Prostate gland (tissue), 2 donors: ENCODE measurements at places on chromosomes 6 and 20. TPM values are rescaled to one million over a fixed set of nuclear protein-coding genes. Genes with fewer than 3 reads are reported as not detected.
A peak's percentile ranks its signal among the peaks of the same experiment; 100 is the strongest.

GRCh38 chr20:17848249-17849048, 120.1 kb downstream of the SNX5 start:
- no peak for DNase-seq

DNA sequence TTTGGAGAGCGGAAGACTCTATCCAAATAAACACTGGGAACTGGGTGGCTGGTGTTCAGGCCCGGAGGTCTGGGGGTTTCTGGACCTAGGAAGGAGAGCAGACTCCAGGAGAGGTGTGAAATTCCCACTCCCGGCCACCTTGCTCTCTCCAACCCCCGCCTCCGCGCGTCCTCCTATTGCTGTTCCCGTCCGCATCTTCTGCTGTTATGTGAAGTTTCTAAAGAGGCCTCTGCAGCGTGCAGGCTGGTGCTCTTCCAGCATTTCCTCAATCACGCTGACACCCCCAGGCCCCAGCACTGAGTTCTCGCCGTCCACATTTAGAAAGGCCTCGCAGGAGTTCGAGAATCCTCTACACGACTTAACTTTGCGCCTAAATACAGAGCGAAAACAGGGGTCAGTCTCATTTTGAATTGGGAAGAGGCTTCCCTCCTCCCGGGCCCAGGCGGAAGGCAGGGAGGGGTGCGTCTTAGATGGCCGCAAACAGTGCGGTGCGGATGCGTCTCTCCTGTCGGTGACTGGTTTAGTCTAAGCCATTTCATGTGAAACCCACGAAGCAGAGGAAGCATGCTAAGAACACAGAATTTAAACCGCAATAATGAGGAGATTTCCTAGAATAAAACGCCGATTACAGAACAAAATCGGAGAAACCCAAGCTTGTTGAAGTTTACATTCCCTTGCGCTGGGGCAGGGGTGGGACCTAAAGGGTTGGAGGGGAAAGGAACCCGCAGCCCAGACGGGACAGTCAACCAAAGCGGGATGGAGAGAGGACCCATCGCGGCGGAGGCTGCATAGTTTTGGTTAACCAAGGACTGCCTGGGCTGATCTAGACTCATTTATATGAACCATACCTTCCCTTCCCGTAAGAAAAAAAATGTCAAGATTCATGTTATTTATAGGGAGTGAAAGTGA, 4.0 kb upstream of the FOXF2 start:
- no peak for DNase-seq

- no peak for DNase-seq
Measured at GRCh38 chr6:16851044-16851540, 89.8 kb upstream of the ATXN1 start.

GRCh38 chr6:128500014-128500413, 20.4 kb downstream of the PTPRK start:
- no peak for DNase-seq

DNA sequence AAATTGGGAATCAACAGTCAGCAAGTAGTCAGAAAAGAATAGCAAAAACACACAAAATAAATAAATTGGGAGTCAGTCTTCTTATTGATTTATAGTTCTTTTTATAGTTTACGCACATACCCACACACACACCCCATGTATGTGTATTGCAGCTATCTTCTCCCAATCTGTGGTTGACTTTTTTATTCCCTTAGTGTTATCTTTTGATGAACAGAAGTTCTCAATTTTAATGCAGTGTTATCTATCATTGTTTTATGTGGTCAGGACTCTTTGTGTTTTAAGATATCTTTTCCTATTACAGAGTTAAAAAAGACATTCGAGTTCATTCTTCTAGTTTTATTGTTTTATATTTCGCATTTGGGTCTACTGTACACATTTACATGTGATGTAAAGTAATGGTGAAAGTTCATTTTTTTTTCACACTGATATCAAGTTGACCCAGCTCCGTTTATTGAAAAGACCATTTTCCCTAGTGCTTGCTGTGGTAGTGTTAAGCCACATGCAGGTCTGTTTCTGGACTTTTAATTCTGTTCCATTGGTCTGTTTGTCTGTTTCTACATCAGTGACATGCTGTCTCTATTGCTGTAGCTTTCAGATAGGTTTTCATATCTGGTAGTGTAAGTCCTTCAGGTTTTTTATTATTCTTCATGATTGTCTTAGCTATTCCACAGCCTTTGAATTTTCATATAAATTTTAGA, 78.4 kb downstream of the ZFAND3 start:
- DNase-seq: no peak

- DNase-seq: no peak
Measured at GRCh38 chr6:139201378-139201777, 66.5 kb downstream of the HECA start.

GRCh38 chr6:146595972-146596731, 2.6 kb upstream of the ADGB start:
- no peak for DNase-seq

GRCh38 chr6:136334465-136334846, 44.8 kb upstream of the BCLAF1 start:
- no peak for DNase-seq

DNA sequence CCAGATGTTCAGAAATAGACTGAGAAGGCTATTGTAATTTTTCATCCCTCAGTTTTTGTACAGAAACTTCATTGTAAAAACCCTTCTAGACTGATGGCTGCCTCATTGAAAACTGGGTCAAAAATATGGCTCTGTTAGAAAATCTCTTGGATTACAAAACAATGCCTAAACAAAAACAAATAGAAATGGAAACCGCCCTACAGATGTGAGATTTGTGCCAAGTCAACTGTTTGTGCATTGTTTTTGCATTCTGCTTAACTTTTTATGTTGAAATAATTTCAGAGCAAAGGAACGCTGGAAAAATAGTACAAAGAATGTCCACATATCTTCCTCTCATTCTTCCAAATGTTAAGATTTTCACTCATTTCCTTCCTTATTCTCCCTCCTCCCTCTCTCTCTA, 425.1 kb downstream of the FOXA2 start:
- DNase-seq: no peak

- DNase-seq: no peak
Measured at GRCh38 chr6:17423026-17423425, 29.6 kb downstream of the CAP2 start.

DNA sequence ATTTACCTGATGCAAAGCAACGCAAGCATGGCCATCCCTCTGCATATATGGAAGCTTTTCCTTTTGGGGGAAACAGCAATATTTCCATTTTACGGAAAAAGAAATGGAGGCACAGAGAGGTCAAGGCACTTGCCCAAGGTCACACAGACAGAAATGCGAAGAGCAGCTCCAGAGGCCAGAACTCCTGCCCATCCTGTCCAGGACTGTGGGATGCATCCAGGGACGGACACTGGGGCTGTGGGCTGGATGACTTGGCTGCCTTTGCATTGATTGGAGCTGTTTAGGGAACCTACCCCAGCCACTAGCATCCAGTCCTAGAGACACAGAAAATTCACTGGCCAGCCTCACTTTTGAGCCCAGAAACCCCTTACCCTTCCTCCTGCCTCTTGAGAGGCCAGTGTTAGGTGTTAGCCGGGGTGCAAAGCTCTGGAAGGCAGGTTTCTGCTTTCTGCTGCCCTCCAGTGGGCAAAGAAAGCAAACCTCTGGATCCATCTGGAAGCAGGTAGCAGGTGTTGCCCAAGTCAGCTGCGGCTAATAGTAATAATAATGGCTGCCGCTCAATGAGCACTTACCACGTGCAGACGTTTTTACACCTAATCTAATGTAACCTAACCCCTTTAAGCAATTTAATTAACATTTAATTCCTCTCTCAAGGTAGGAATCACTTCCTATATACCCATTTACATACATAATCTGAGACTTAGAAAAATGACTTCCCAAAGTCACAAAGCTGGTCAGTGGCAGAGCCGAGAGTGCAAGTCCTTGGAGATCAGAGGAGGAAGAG, 31.7 kb upstream of the CCN5 start:
- DNase-seq: peak; percentile 47

DNA sequence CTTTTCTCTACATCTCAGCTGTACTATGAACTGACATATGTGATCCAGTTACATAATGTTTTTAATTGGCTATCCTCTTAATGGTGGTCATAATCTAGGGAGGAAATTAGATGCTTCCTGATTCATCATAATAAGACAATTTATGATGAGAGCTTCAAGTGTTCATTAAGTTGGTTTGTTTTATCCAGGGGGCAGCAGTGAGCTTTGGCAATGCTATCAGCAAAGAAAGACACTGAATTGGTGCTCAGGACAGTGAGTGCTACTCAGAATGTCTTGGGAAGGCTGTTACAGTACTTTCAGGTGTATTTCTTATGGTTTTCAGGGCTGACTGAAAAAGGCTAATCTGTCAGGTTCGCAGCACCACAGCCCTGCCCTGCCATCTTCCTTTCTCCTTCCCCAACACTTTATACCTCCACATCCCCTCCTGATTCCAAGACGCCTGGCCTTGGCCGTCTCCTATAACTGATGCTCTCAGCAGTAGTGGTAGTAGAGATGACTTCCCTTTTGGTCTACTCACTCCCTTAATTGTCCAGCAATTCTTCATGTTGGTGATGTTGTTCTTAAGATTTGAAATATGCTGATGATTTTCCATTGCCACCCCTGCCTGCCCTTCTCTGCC, 67.0 kb upstream of the TNFAIP3 start:
- peak; percentile 57 for DNase-seq

- DNase-seq: no peak
Measured at GRCh38 chr6:77145244-77145643, 318.0 kb downstream of the HTR1B start.

DNA sequence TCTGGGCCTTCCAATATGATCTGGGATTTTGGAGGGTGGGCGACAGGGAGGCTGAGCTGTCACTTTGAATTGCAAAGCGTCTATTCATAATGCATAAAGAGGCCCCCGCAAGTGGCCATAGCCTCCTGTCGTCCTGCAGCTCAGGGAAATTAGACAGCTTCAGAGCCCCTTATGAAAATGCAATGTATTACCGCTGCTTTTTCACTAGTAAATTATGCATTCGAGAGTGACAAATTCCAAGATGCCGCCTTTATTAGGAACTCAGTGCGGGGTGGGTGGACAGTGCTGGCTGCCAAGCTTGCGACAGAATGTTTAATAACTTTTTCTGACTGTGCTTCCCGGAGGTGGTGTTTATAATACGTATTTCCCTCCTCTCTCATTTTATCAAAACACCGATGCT, 168.5 kb downstream of the DHX35 start:
- no peak for DNase-seq

COL9A3 gene
- total RNA-seq: 5.8 TPM

EFCAB8 gene
- total RNA-seq: 1.8 TPM

TCP11 gene
- 33.3 TPM for total RNA-seq

AVP gene
- 3.1 TPM for total RNA-seq

FAM50B gene
- total RNA-seq: 14.2 TPM

XKR7 gene
- not detected for total RNA-seq

MCHR2 gene
- not detected for total RNA-seq

GCM1 gene
- 0.09 TPM for total RNA-seq

EMILIN3 gene
- 8.4 TPM for total RNA-seq

OPN5 gene
- total RNA-seq: 0.85 TPM

GNAS-AS1 gene
- total RNA-seq: 0.50 TPM
